Dorsolateral prefrontal cortex (tissue), 122 donors: ENCODE measurements at places on chromosomes 16 and 17.

GRCh38 chr17:77002103-77003045 lies 134.2 kb downstream of the MGAT5B start:
- DNase-seq: no peak

- no peak for DNase-seq
Measured at GRCh38 chr17:79651266-79651665, 40.4 kb upstream of the RBFOX3 start.

DNA sequence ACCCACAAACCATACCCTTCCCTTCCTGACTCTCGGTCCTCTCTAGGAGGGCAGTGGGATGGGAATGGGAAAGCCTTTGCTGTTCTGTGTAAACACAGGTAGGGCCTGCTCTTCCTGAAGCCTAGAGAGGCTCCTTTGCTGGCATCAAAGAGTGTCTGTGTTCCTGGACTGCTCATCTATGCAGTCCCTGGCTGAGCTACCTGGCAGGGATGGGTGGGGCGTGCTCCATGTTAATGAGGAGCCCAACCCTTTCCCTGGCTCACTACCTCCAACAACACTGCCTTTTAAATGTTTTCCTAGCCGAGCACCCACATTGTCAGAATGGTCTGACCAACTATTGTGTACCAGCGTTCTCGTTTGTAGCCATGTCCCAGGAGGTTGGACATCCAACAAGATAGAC lies 26.6 kb upstream of the NAGLU start:
- no peak for DNase-seq

DNA sequence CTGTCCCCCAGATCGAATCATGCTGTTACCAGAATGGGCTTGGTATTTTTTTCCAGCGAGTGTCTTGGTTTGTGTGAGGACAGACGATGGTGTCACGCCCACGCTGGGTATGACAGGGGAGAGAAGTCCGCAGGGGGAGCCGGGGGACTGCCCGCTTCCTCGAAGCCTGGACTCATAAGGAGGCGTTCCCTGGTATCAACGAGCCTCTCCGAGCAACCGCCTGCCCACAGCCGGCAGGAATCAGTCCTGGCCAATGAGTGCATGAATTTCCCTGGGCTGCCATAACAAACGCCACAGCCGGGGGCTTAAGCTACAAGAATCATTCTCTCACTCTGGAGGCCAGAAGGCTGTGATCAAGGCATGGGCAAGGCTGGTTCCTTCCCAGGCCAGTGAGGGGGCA lies 26.1 kb upstream of the JPH3 start:
- DNase-seq: no peak

GRCh38 chr17:47774987-47775580 lies 42.0 kb downstream of the TBX21 start:
- DNase-seq: no peak

GRCh38 chr17:57915985-57916757 lies 39.0 kb downstream of the CUEDC1 start:
- DNase-seq: no peak

DNA sequence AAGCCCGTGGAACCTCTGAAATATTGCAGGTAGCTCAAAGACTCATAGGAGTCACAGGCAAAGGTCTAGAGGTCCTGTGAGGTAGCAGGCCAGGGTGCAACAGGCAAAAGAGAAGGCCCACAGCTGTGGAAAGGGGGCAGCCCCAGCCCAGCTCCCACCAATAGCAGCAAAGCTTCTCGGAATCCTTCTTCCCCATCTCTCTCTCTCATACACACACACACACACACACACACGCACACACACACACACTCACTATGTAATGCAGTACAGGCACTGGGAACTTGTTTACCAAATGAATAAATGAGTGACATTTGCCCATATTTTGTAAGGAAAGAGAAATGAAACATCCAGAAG lies 16.8 kb upstream of the SUPT4H1 start:
- no peak for DNase-seq

DNA sequence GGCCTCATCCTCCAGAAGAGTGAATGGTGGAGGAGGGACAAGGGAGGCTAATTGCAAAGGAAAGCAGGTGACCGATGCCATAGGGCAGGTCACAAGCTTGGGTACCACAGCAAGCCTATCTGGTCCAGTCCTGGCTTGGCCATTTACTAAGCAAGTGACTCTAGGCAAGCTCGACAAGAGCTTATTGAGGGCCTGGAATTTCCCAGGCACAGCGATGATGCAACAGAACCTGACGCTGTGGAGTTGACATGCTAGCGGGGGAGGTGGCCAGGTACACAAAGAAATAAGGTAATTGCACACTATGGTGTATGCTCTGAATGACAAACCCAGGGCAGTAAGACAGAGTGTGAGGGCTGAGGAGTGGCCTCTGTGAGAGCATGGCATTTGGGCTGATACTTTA lies 98.5 kb downstream of the PGS1 start:
- DNase-seq: no peak

GRCh38 chr16:57855188-57855587 lies 52.9 kb upstream of the KIFC3 start:
- DNase-seq: no peak

DNA sequence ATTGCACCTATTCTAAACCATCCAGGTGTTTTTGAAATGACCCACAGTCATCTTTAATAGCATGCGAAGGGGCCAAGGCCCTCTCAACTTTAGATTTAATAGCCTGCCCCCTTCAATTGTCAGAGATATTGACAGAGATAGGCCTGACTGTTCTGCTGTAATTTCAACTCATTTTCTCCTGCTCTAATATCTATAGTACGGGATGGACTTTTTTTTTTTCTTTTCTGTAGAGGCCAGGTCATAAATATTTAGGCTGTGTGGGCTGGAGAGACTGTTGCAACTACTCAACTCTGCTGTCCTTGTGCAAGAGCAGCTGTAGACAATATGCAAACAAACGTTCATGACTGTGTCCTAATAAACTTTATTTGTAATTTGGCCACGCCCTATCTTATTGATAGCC lies 24.7 kb upstream of the KRT20 start:
- DNase-seq: no peak

DNA sequence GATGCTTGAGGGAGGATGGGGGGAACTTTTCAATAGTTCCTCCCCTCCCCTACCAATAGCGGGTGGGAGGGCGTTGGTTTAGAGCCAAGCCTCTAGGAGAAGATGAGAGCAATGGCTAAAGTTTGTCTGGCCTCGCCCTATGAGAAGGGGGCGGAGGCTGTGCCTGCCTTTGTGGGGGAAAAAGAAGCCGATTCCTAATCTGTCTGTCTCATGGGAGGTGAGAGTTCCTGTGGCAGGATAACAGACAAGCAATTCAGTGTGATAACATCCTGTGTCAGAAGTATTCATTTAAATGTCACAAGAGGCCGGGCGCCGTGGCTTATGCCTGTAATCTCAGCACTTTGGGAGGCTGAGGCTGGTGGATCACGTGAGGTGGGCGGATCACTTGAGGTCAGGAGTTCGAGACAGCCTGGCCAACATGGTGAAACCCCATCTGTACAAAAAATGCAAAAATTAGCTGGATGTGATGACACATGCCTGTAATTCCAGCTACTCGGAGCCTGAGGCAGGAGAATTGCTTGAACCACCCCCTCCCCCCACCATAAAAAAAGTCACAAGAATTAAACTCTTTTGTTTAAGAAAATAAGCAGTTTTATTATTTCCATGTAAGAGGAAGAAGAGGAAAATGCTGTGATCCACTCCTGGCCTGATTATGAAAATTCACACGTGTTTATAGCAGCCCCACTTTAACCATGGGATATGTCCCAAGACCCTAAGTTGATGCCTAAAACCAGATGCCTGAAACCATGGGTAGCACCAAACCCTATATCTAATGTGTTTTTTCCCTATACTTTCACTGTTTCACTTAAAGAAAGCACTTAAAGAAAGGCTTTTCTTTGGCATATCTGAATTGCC lies 1.7 kb downstream of the SLFN5 start:
- DNase-seq: no peak

DNA sequence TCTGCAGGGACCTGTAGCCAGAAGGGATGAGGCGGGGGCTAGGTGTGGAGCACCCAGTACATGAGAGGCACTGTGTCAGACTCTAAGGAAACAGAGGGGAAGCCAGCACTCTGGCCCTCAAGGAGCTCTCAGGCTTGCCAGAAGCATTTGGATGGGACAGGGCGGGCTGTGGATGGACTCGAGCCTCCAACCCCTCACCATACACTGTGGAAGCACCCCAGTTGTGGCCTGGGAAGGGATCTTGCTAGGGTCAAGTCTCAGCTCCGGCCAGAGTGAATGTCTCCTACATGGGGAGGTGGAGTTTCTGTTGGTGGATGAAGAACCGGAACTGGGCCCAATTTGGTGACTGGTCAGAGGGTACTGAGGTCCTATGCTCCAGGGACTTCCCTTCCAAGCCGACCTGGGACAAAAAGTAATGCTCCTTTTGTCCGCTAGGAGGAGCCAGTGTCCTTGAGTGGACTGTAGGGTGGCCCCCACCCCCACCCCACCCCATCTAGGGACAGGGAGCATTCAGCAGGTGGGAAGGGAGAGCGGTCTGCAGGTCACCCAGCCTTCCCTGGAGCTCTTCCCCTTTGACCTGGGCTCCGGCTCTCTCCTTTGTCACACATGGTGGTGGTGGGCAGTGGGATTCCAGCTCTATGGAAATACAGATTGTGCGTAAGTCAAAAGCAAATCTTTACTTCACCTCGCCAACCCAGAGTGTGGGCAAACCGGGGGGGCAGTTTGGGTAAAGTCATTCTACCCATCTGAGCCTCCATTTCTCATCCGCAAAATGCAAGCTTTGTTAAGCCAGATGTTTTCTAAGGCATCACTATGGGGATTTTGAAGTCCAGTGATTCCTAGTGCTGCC lies 20.4 kb upstream of the PHB1 start:
- no peak for DNase-seq

DNA sequence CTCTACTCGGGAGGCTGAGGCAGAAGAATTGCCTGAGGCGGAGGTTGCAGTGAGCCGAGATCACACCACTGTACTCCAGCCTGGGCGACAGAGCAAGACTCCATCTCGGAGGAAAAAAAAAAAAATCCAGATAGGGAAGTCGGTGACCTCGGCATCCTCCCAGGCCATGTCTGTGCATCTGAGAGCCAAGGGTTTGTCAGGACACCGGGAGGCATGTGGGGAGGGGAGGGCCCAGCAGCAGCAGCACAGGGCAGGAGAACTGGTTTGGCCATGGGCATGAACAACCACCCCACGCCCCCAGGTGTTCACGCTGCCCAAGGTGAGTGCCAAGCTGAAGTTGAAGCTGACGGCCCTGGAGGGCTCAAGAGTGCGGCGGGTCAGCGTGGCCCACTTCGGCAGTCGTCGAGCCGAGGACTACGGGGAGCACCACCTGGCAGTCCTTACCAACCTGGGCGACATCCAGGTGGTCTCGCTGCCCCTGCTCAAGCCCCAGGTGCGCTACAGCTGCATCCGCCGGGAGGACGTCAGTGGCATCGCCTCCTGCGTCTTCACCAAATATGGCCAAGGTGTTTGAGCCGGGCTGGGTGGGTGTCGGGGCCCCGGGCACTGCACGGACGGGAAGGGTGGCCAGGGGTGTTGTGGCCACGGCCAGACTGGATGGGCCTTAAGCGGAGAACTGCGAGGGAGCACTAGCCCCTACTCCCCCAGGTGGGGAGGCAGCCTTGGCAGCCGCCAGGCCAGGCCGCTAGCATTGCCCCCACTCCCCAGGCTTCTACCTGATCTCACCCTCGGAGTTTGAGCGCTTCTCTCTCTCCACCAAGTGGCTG lies 14.7 kb upstream of the MYO15B start:
- no peak for DNase-seq

- no peak for DNase-seq
Measured at GRCh38 chr17:1109606-1110540, 69.9 kb downstream of the ABR start.

GRCh38 chr16:25493136-25493811 lies 198.5 kb upstream of the HS3ST4 start:
- DNase-seq: no peak

DNA sequence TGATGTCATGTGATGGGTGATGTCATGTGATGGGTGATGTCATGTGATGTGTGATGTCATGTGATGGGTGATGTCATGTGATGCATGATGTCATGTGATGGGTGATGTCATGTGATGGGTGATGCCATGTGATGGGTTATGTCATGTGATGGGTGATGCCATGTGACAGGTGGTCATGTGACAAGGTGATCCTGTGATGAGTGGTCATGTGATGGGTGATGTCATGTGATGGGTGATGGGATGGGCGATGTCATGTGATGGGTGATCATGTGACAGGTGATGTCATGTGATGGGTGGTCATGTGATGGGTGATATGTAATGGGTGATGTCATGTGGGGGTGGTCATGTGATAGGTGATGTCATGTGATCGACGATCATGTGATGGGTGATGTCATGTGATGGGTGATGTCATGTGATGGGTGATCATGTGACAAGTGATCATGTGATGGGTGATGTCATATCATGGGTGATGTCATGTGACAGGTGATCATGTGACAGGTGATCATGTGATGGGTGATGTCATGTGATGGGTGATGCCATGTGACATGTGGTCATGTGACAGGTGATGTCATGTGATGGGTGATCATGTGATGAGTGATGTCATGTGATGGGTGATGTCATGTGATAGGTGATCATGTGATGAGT lies 17.2 kb downstream of the CD300LB start:
- DNase-seq: no peak

- no peak for DNase-seq
Measured at GRCh38 chr16:2471016-2471652, at the start of gene NTN3. Gene NTN3, plus strand, starts transcription at chr16:2471297. Its CDS starts 405 bp downstream, at chr16:2471702.

GRCh38 chr17:65901394-65901793 lies 290.5 kb downstream of the CEP112 start:
- DNase-seq: no peak

DNA sequence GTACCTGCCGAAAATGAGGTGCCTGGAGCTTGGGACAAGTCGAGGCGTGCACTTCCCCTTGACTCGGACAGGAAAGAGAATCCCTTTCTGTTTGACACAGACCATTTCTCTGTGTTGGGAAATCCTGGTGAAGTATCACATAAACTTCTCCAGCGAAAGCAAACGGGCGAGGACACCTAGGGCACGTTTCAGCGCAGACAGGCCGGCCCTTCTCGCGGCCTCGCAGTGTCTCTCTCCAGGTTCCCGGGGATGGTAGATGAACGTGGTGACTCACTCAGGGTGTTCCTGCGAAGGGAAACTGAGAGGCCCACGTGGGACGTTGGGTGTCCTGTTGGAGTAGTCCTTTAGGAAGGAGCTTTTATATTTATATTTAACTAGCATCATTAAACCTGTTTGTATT lies 36.3 kb upstream of the ZNF750 start:
- DNase-seq: no peak

GRCh38 chr17:69728816-69729215 lies 314.3 kb downstream of the MAP2K6 start:
- DNase-seq: no peak

GRCh38 chr17:81253358-81254131 lies 14.4 kb downstream of the NDUFAF8 start:
- no peak for DNase-seq

GRCh38 chr16:473046-474043 lies 47.9 kb downstream of the RAB11FIP3 start:
- DNase-seq: peak; percentile 67

DNA sequence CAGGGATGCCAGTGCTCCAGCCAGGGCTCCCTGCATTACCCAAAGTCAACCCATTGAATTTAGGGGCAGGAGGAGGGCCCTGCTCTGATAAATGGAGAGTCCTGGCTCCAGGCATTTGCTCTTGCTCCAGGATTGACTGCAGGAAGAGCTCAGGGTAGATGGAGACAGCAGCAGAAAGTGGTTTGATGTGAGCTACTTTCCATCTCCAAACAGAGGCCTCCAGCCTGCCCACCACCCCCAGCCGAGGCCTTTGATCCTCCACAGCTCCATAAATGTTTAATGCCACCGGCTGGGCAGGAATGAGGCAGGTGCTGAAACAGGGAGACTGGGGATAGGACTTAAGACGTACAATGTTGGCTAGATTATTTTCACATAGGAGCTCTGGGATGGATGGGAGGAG lies 4.3 kb upstream of the SEZ6 start:
- no peak for DNase-seq
